ENCODE measurements at places on chromosomes 16 and 17.

GRCh38 chr17:17455173-17455572, 21.6 kb upstream of the MED9 start:
- DNase-seq: no peak

- no peak for DNase-seq
Observed at GRCh38 chr16:35691057-35691456, 2231.6 kb downstream of the TP53TG3F start.

- no peak for DNase-seq
Observed at GRCh38 chr16:69193855-69194254, 6.9 kb downstream of the SNTB2 start.

DNA sequence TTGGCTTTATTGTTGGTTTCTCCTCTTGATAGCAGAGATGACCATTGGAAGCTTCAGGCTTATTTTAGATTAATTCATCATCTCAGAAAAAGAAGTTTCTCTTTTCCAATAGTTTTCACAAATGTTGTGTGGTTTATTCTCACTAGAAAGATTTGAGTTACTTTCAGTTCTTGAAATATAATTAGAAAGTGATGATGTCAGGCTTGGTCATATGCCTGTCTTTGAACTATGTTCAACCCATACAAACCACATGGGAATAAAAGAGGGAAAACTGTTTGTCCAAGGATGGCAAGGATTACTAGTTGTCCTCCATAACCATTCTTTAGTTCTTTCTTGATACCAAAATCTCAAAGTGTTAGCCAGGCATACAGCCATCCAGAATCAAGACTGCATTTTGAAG, 3.7 kb upstream of the HS3ST2 start:
- DNase-seq: no peak

Data from RPMI8226 (cell line).